ENCODE measurements at places on chromosomes 2 and 18.

- no peak for DNase-seq
These were observed 132.7 kb downstream of the TSN start for GRCh38 chr2:121888189-121888557.

DNA sequence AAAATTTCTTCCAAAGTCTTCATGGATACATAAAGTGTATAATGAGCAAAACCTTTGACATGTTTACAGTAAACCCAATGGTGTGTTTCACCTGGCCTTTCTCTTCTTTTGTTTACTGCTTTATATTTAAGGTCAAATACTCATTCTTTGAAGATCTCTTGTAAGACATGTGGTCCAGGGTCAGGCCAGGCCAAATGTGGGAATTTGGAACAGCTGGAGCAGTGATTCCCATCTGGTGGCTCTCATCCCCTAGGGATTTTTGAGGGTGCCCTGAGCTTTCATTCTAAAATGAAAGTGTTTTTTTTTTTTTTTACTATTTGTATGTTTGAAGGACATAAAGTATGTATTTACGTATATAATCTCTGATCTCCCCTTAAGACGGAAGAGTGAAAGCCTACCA, 13.8 kb upstream of the MGAT5 start:
- no peak for DNase-seq

- DNase-seq = no peak
These were observed 228.4 kb upstream of the MEX3C start for GRCh38 chr18:51425889-51426288.

- DNase-seq = no peak
These were observed 35.3 kb upstream of the CAVIN2 start for GRCh38 chr2:191881982-191882816.

DNA sequence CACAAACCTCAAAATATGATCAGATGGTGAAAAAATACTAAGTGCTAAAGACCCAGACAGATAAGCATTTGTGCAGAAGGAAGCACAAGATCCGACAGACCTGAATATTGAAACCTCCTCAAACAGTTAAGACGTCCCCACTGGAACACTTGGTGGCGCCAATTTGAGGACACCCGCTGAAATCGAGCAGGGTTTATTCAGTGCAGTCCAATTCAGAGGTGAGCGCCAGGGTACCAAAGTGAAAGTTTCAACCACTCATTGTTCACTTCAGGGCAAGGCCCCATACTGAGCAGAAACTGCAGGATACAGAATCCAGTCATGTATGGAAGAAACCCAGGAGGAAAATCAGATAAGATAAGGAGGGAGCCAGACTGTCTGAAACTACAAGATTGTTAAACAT, 417.6 kb downstream of the LRRTM4 start:
- no peak for DNase-seq

GRCh38 chr2:173941567-173941966, 23.6 kb downstream of the SP3 start:
- DNase-seq = no peak

Data from CD4-positive, alpha-beta T cell treated with Interleukin-6 for 4 hours (primary cell).